Stimulated activated CD8-positive, alpha-beta memory T cell treated with anti-CD3 and anti-CD28 coated beads, Interleukin-2, amount 100 ng/mL, for 1 hour (primary cell): ENCODE measurements at places on chromosomes 5 and 9.

- DNase-seq: no peak
Observed at GRCh38 chr9:68852941-68853340, 147.9 kb downstream of the PIP5K1B start.

GRCh38 chr5:159805021-159805420 is 111.3 kb upstream of the ADRA1B start:
- no peak for DNase-seq

- DNase-seq: no peak
Observed at GRCh38 chr5:42718591-42718990, 38.0 kb upstream of the CCDC152 start.

- no peak for DNase-seq
Observed at GRCh38 chr5:171335616-171336015, 26.6 kb downstream of the TLX3 start.
